Activated CD4-positive, alpha-beta T cell treated with anti-CD3 and anti-CD28 coated beads, Interleukin-2, Interleukin-4, amounts not matched to agents 100 ng/mL and 50 ng/mL, durations not matched to agents 16 hours and 8 hours (primary cell): ENCODE measurements at places on chromosomes 3 and 15.

- DNase-seq, result no peak
Observed at GRCh38 chr3:3110749-3111361, 681 bp upstream of the IL5RA start.

DNA sequence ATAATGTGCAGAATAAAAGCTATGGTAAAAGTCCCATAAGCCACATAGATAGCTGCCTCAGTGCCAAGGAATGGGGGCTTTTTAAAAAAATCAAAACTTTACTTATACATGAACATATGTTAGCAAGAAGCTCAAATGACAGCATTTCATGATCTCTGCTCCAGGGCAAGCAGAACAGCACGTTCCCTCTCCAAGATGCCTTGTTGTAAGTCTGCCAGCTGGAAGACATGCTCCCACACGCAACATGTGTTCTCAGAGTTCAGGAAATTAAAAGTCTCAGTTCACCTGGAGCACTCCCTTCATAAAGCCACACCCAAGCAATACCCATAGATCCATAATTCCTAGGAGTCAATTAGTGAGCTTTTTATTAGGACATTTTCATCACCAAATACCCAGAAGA is 52.2 kb downstream of the ABI3BP start:
- DNase-seq, result no peak

DNA sequence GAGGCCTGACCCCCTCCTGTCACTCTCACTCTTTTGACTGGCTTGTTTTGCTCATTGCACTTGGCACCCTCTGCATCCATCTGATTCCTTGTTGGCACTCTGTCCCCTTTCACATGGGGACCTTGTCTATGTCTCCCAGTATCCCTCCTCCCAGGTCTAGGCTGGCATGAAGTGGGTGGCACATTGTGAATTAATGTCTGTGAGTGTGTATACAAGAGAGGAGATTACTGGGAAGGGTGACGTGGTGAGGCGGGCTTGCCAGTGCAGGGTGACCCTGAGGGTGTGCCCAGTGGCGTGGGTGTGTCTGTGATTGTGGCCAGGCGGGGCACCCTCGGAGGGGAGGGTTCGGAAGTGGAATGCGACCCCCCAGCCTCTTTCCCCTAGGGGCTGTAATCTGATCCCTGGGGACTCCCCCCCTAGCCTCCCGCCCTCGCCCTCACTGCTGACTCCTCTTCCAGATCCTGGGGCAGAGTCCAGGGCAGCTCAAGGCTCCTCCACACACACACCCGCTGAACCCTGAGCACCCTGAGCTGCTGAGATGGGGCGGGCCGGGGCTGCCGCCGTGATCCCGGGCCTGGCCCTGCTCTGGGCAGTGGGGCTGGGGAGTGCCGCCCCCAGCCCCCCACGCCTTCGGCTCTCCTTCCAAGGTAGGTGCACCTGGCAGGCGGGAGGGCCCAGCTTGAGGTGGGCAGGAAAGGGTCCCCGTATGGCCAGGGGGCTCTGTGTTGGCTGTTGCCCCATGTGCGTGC is at the start of gene SEMA3B:
Gene SEMA3B, plus strand, starts transcription at position 445 of the 749 bp plus-strand sequence. Its CDS starts 94 bp downstream, at position 539.
- no peak for DNase-seq

- DNase-seq, result no peak
Observed at GRCh38 chr3:73571238-73571794, 53.4 kb downstream of the PDZRN3 start.

DNA sequence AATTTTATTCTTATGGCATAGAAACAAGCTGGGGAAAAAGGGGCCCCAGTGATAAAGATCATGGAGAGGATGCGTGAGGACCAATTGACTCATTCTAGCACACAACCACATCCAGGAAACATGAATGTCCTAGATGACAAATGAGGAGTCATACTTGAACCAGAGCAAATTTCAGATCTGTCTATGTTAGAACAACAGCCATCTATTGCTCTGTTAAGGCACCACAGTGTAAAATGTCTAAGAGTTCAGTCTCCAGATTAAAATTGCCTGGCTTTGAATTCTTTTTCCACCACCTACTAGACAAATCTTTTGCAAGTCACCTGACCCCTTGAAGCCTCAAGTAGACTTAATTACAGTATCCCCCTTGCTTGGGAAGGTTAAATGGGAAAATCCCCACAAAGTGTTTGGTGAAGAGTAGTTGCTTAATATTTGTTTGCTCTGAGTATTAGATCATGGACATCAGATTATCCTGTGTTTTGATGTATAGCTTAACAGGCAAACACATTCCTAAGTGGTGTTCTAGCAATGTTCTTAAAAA is 258.7 kb upstream of the TGFBR2 start:
- peak; percentile 88 for DNase-seq

- DNase-seq, result no peak
Observed at GRCh38 chr3:173770011-173770410, 372.5 kb downstream of the NLGN1 start.

GRCh38 chr15:30859091-30859874 is 44.4 kb upstream of the FAN1 start:
- peak; percentile 25 for DNase-seq

- DNase-seq, result no peak
Observed at GRCh38 chr3:153145454-153145853, 16.6 kb upstream of the RAP2B start.
